ENCODE measurements at places on chromosomes 4 and X.

DNA sequence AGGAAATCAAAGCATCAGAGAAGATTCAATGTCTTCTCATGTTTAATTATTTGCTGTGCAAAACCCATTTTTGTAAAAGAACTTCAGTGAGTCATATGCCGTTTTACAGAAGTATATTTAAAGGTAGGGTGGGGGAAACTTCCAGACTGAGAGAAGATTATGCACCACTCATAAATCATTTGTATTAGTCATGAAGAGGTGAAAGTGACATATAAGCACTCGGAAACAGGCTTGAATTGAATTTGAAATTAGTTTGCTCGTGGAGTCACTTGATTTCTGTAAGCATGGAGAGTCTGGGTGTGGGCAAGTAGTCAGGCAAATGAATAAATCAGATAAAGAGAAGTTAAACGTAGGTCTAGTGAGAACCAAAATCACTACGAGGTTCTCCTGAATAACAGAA is 335.1 kb downstream of the ANK2 start:
- no peak for DNase-seq

GRCh38 chrX:41526925-41527324 is 79.8 kb downstream of the NYX start:
- DNase-seq = no peak

GRCh38 chr4:87651941-87652340 is 1.9 kb downstream of the DMP1 start:
- DNase-seq = no peak

DNA sequence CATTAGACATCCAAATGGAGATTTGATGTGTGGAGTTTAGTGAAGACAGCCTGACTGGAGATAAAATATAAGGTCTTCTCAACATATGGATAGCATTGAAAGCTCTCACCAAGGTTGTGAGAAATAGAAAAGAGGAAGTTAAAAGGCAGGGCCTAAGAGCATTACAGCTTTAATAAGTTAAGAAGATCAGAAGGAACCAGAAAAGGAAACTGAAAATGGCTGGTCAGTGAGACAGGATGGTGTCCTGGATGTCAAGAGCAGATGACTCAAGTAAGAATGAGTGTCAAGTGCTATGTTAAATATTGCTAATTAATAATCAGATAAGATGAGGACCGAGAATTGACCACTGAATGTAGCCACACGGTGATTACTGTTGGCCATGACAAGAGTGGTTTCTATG is 642.9 kb downstream of the STPG2 start:
- no peak for DNase-seq

DNA sequence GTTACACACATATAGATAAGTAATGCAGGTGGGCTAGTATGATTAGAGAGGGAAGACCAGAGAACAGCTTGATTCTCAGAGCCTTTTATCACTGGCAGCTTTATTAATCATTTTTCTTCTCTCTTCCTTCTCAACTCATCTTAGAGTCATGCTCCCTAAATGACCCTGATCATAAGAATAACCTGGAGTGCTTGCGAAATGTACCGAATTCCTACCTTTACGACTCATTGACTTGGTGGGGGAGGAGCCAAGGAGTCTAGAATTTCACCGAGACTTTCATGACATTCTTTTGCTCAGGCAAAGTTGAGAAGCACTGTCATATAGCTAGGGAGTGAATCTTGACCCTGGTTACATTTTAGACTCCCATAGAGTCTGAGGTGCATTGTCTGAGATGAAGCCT is 298.9 kb upstream of the PUDP start:
- DNase-seq = no peak

DNA sequence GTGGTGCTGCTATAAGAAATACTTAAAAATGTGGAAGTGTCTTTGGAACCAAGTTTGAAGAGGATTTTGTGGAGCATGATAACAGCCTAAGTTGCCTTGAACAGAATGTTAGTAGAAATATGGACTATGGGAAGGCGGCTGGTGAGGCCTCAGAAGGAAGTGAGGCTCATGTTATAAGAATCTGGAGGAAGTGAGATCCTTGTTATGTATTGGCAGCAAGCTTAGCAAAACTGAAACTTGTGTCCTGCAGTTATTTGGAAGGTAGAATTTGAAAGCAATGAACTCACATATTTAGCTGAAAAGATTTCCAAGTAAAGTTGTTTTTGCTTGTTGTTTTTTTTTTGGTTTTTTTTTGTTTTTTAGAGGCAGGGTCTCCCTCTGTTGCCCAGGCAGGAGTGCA is 13.6 kb upstream of the MED14 start:
- no peak for DNase-seq

DNA sequence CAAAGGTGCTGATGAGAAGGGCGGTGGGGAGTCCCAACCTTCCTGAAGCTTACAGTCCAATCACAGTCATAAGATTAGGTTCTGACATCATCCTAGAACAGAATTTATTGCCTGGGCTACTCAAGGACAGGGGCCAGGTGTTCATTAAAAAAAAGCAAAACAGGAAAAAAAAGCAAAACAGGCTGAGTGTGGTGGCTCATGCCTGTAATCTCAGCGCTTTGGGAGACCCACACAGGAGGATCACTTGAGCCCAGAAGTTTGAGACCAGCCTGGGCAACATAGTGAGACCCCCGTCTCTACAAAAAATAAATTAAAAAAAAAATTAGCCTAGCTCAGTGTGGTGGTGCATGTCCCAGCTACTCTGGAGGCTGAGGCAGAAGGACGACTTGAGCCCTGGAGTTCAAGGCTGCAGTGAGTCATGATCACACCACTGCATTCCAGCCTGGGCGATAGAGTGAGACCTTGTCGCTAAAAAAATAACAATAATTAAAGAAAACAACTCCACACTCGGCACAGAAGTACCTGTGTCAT is 3.0 kb downstream of the RAB9A start:
- no peak for DNase-seq

GRCh38 chr4:89000844-89001360 is 56.1 kb downstream of the FAM13A start:
- DNase-seq = no peak

DNA sequence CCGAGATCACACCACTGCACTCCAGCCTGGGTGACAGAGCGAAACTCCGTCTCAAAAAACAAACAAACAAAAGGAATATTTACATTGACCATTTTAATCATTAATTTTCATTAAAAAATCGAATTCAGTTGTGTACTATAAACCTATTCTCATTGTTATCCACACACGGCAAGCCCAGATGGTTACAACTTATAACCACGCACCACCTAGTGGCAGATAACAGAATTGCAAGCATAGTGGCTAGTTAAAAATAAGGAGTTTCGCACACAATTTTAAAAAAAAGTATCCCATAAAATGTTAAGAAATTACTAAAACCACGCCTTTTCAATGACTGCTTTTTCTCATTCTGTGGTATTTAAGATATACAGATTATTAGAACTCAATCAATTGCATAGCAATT is 25.4 kb downstream of the MBNL3 start:
- DNase-seq = no peak

- no peak for DNase-seq
These were observed 11.6 kb downstream of the VEGFC start for GRCh38 chr4:176780995-176781738.

GRCh38 chr4:115090483-115091075 is 22.8 kb downstream of the NDST4 start:
- no peak for DNase-seq

DNA sequence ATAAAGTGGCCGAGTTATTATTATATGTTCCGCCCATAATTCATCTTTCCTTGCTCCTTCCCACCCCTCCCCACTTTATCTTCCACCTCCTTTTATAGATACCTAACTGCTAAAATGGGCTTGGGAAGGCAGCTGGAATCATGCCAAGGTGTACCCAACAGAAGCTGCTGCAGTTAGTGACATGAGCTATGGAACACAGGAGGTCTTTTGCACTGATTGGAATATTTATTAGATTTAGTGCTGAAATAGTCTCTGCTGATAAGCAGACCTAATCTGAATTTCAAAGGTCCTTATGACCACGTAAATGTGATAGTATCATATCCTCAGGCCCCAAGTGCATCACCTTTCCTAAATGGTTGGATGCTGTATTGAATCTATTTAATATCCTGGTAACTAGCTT is 64.9 kb downstream of the HMGB2 start:
- DNase-seq = no peak

GRCh38 chr4:78781924-78782323 is 5.8 kb downstream of the BMP2K start:
- DNase-seq = no peak

DNA sequence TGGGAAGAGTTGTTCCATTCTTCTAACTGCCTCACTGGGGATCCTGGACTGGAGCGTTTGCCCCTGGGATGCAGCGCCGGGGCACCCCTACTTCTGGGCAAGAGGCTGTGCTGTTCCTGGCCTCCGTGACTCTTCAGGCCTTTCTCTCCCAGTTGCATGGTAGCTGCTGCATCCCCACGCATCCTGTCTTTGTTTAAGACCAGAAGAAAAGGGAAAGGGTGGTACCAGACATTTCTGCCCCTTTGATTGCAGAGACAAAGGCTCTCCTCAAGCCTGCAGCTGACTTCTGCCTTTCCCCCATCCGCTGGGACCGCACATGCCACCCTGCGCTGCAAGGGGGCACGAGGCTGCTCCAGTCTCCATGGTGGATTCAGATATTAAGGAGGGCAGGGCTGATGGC is 70.4 kb downstream of the SHROOM2 start:
- no peak for DNase-seq

DNA sequence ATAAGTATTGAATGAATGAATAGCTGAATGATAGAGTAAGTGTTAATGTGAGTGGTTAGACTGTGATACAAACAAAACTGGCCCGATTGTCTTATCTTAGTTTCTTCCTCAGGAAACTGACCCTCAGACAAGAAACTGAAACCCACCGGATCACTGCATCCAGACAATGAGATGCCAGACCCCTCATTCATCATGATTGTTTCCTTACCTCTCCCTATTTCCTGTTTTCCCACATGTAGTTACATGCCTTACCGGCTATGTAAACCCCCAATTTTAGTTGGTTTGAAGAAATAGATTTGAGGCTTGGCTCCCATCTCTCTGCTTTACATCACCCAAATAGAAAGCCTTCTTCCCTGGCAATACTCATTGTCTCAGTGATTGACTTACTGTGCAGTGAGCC is 218.9 kb upstream of the PPP1R2C start:
- DNase-seq = no peak

DNA sequence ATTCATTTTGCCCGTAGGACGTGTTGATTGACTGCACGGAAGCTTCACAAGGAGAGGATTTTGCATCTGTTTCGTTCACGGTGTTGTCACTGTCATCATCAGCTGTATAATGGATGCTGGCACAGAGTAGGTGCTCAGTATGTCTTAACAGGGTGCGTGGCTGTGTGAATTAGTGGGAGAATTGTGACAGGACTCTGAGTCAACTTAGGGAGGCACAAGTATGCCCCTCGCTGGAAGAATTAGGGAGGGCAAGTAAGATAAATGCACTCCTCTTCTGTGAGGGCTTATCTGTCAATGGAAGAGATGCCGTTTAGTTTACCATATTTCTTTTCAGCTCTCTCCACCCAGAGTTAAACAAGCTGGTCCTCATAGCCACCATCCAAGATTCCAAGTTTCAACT is 107.2 kb downstream of the TRIML1 start:
- no peak for DNase-seq

All from H9 (cell line).